Hippocampal formation (tissue), 2 donors: ENCODE measurements at places on chromosomes 4 and X.

- no peak for DNase-seq
These were observed 87.8 kb downstream of the PACRGL start for GRCh38 chr4:20787940-20788665.

- DNase-seq: no peak
These were observed 275.6 kb upstream of the HS3ST1 start for GRCh38 chr4:11704186-11704830.

GRCh38 chr4:139672215-139672614, 6.6 kb downstream of the MGST2 start:
- no peak for DNase-seq

DNA sequence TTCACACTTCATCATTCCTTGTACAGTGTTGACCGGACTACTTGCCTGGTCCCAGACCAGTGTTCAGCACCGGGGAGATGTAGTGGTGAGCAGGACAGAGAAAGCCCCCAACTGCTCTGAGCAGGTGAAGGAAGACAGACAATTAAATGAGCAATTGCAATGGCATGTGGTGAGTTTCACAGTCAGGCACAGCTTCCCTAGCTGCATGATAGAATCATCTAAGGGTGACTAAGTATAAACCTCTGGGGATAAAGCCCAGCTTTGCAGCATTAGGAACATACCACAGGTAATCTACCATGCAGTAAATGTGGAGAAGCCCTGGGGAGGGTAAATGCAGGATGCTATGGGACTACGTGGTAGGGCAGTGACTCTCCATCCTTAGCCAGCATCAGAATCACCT, 47.8 kb downstream of the TMA16 start:
- no peak for DNase-seq

DNA sequence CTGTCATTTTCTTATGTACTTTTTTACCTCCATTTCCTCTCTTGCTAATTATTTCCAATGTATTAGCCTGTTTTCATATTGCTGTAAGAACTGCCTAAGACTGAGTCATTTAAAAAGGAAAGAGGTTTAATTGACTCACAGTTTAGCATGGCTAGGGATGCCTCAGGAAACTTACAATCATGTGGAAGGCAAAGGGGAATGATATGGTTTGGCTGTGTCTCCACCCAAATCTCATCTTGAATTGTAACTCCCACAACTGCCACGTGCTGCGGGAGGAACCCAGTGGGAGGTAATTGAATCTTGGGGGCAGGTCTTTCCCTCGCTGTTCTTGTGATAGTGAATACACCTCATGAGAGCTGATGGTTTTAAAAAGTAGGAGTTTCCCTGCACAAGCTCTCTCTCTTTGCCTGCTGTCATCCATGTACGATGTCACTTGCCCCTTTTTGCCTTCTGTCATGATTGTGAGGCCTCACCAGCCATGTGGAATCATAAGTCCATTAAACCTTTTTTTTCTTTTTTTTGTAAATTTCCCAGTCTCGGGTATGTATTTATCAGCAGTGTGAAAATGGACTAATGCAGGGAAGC, 870.0 kb upstream of the INTU start:
- DNase-seq: no peak

DNA sequence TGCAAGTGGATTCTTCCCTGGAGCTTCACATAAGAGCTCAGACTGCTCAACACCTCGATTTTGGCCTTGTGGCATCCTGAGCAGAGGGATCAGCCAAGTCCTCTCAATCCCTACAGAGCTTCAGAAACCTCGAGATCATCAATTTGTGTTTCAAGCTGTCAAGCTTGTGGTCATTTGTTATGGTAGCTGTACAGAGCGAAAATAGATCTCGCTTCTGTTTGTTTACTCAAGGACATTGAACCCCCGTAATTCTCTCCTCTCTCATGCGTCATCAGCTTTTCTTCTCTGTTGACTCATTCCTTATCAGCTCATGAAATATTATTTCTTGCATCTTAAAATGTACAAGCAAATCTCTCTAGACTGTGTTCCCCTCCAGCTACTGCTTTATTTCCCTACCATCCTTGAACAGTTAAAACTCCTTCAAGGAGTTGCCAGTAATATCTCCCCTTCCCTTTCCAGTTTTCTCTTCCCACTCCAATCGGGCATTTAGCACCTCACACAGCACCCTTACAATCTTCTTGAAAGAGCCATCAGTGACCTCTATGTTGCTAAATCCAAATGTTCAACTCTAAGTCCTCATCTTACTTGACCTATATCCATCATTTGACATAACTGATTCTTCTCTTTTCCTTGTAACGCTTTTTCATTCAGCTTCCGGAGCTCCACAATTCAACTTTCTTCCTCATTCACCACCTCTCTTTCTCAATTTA, 106.2 kb upstream of the FAT1 start:
- no peak for DNase-seq

DNA sequence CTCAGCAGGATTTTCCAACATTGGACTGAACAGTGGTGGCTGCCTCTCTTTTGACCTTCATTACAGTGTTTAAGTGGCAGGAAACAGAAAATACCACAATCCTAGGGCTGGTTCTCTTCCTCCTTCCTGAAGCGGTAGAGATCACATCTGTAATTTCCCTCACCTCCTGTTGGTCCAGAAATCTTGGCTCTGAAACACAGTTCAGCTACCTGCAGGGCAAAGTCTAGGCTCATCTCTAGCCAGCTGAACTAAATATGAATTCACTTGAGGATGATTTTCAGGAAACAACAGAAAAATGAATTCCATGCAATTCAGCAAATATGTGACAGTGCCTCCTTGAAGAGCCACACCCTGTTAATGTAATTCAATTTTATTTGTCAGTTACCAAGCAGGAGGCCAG, 531.9 kb downstream of the INPP4B start:
- no peak for DNase-seq

- no peak for DNase-seq
These were observed 11.5 kb downstream of the STK26 start for GRCh38 chrX:132034648-132035047.

GRCh38 chr4:35604724-35605123, 639.6 kb downstream of the ARAP2 start:
- DNase-seq: no peak

DNA sequence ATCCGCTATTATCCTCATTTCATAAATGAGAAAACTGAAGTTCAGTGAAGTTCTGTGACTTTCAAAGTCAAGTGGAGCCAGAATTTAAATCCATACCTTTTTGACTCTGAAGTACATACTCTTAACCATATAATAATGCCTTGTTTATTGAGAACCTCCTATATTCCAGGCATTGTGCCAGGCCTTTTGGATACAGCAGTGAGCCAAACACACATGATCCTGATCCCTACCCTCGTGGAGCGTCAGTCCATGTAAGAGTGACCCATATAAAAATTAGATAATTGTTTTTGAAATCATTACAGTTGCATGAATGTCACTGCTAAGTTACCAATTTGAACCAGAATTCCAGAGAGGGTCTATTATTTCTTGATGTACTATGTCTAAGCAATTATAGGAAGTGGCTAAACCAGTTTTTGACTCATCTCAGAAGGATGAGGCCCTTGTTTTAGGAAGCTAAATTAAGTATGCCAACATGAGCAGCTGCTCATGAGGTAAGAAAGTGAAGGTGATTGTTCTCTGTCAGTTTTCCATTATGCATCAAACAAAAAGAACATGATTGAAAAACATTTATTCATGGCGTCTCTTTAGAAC, 289.5 kb downstream of the GLUD2 start:
- no peak for DNase-seq

GRCh38 chrX:121641560-121641959, 594.1 kb downstream of the GLUD2 start:
- no peak for DNase-seq

DNA sequence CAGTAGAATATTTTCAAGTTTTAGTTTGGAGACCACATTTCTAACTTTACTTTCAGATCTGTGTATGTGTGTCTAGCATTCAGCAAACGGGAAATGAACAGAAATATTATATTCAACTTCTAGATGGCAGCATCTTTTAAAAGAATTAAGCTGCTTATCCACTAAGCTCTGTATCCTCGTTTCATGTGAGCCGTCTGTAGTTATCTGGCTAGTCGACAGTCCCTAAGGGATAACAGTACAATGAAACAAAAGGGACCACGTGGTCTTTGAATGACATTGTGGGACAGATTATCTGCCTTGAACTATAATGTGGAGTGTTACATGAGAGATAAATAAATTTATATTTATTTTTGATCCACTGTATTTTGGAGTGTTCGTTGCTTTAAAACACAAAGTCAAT, 35.8 kb upstream of the PRSS12 start:
- DNase-seq: no peak

GRCh38 chr4:138047290-138047689, 194.9 kb downstream of the SLC7A11 start:
- DNase-seq: no peak

DNA sequence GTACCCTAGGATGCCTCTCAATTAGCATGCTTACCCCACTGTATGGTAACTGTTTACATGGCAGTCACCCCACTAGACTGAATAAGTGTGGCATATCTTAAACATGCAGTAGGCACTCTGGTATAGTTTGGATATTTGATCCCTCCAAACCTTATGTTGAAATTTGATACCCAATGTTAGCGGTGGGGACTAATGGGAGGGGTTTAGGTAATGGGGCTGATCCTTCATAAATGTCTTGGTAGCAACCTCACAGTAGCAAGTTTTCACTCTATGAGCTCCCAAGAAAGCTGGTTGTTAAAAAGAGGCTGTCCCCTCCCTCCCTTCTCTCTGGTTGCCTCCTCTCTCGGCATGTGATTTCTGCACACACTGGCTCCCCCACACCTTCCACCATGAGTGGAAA, 10.1 kb downstream of the TMEM150C start:
- DNase-seq: no peak

- no peak for DNase-seq
These were observed 2.8 kb downstream of the TMPRSS11D start for GRCh38 chr4:67880866-67881610.
